ENCODE measurements at places on chromosomes 2 and 18.

DNA sequence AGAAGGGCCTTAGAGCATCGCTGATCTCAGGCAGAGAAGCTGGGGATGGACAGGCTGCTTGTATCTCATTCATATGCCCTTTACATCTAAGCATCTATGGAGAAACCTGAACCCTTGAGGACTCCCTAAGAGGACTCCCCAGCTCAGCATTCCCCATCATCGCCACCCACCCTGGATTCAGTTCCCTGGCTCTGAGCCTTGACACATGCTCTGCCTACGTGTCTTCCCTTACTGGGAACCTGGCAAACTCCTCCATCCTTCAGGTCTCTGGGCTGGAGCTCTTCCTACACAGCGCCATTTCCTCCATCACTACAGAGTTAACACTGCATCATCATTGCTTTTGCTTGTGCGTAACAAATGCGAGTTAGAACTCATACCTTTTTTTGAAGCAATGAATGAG is 31.2 kb upstream of the OTOF start:
- no peak for DNase-seq

DNA sequence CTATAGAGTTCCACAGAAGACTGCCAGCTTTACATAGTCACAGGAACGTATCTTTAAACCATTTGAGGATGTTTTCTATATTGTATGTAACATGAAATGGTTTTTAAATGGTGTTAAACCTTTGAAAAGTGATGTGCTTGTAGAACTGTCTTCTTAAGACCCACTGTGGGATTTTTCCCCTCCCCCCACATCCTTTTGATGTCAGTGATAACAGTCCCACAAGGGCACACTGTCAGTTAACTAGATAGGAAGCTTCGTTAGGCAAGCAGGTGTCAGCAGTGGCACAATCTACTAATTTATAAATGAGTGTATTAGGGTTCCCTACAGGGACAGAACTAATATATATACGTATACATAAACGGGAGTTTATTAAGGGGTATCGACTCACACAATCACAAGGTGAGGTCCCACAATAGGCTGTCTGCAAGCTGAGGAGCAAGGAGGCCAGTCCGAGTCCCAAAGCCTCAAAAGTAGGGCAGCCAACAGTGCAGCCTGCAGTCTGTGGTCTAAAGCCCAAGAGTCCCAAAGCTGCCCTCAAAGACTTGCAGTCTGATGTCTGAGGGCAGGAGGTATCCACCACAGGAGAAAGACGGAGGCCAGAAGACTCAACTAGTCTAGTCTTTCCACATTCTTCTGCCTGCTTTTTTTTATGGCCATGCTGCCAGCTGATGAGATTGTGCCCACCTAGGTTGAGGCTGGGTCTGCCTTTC is 23.8 kb upstream of the HNRNPLL start:
- no peak for DNase-seq

DNA sequence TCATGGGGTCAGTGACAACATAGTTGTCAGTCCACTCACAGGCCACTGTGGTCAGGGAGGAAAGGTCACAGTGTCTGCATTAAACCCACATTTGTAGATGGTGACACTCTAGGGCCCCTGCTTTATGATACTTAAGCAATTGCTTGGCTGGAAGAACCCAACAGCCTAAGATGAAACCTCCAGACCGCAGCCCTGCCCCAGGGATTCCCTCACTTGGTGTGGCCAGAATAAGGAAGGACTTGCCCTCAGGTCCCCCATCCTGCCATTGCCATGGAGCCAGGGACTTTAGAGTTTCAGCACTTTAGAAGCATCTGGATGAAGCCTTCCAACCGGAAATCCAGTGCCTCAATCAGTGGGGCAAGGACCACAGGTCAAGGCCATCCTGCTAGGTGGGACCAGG is 63.9 kb upstream of the LAPTM4A start:
- no peak for DNase-seq

- no peak for DNase-seq
Measured at GRCh38 chr2:157364257-157364974, 38.8 kb upstream of the ERMN start.

- DNase-seq, result no peak
Measured at GRCh38 chr2:221629468-221629867, 57.4 kb upstream of the EPHA4 start.

- DNase-seq, result no peak
Measured at GRCh38 chr2:218893349-218894150, 12.9 kb downstream of the WNT10A start.

GRCh38 chr2:203059567-203060240 is 45.0 kb downstream of the NBEAL1 start:
- DNase-seq, result no peak

DNA sequence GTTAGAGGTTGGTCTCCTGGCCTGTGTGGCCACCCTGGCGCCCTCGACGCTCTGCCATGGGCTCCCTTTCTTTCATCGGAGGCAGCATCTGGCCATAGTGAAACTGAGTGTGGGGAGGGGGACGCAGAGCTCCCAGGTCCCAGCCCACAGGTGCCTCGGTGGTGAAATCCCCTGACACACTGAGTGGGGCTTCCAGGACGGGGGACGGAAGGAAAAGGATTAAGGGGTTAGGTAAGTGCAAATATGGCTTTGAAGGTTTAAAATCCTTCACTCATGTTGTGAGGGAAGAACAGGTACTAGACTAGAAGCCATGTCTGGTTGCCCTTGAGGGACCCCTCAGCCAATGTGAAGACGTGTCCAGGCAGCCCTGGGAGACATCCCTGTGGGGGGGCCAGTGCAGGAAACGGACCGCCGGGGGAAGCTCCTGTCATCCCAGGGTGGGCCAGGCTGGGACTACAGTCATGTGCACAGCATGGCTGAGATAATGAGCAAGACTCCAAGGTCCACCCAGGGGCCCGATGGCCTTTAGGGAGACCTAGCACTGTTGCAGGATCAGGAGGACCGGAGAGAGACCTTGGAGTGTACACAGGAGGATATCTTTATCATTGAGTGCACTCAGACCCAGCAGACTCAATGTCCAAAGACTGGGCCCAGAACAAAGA is 36.3 kb downstream of the RTP5 start:
- no peak for DNase-seq

GRCh38 chr2:100013892-100014677 is 128.3 kb downstream of the AFF3 start:
- no peak for DNase-seq

GRCh38 chr18:28208268-28208667 is 31.3 kb upstream of the CDH2 start:
- no peak for DNase-seq

DNA sequence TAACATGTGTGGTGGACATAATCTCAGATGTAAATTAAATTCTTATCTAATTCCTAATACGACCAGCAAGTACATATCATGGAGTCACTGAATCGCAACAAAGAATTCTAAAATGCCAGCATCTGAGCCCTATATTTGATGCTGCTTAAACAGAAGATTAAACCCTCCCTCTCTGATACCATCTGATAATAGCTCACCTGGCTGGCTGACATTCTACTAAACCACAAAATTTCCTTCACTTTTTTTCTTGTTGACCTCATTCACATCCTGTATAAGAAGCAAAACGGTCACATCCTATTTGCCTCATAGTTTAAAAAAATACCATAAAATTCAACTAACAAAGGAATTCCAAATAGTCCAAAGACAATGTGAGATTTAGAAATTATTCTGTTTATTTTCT is 371.6 kb upstream of the SLC8A1 start:
- DNase-seq, result no peak

- DNase-seq, result no peak
Measured at GRCh38 chr2:24329700-24330099, 30.6 kb downstream of the ITSN2 start.

DNA sequence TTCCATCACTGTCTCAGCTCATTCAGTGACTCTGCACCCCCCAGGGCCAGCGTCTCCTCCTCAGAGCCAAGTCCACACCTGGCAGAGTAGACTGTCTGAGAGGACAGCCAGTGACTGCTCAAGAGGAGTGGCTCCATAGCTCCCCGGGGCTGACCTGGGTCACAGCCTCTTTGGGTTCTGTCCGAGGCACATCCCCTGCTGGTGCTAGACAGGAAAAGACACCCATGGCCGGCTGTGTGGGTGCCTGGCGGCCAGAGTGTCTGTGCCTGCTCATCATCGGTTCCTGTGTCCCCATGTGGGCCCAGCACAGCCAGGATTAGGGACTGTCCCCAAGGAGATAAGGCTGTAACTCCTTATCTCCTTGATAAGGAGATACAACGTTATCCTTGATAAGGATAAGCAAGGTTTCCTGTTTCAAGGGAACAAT is 3.5 kb upstream of the CROCC2 start:
- no peak for DNase-seq

GRCh38 chr2:128640166-128640844 is 321.6 kb upstream of the HS6ST1 start:
- no peak for DNase-seq

GRCh38 chr2:219252900-219253752 is at the start of gene TUBA4B:
Gene TUBA4B (plus strand): TSS chr2:219253243. CDS start chr2:219253408, 165 bp downstream.
- no peak for DNase-seq
